Glomerular endothelial cell (primary cell): ENCODE measurements at places on chromosomes 12 and 14. TPM values are rescaled to one million over a fixed set of nuclear protein-coding genes. Genes with fewer than 3 reads are reported as not detected.

- DNase-seq: no peak
Observed at GRCh38 chr12:115949675-115950074, 327.8 kb downstream of the MED13L start.

SCN8A gene
- 2.0 and 7.1 TPM in 2 replicates for total RNA-seq

DNA sequence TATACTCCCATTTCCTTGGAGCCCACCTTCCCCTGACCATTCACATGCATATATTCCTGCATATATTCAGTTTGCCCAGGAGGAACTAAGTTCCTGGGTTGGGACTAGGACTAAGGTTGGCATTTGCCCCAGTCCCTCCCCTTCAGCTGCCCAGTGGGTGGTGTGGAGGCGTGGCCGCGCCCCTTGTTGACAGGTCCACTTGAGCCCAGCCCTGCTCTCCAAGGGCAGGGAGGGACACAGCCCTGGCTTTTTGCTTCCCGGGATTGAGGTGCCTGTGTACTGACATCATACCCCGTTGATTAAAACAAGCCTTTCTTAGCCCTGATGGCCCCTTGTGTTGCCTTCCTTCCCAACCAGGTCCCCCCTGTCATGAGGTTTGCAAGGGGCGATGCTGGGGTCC lies 7.3 kb downstream of the ERBB3 start:
- DNase-seq: no peak

DNA sequence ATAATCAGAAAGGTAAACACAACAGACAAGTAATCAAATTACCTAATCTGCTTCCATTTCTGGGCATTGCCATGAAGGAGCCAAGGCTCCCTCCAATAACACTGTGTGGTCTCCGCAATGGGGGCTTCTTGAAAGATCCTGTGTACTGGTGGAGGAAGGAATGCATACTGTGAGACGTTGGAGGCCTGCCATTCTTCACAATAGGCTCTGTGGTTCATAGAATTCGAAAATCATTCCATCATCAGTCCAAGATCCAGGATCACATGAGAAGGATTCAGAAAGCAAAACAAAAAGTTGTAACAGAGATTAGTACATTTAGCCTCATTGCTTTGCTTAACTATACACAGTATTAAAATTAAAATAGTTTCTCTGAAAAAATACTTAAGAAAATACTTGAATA lies 76.3 kb downstream of the CDK17 start:
- no peak for DNase-seq

DPPA3 gene
- not detected in 2 replicates for total RNA-seq

- DNase-seq: no peak
Observed at GRCh38 chr12:56321027-56321426, 5.2 kb upstream of the CNPY2 start.

DNA sequence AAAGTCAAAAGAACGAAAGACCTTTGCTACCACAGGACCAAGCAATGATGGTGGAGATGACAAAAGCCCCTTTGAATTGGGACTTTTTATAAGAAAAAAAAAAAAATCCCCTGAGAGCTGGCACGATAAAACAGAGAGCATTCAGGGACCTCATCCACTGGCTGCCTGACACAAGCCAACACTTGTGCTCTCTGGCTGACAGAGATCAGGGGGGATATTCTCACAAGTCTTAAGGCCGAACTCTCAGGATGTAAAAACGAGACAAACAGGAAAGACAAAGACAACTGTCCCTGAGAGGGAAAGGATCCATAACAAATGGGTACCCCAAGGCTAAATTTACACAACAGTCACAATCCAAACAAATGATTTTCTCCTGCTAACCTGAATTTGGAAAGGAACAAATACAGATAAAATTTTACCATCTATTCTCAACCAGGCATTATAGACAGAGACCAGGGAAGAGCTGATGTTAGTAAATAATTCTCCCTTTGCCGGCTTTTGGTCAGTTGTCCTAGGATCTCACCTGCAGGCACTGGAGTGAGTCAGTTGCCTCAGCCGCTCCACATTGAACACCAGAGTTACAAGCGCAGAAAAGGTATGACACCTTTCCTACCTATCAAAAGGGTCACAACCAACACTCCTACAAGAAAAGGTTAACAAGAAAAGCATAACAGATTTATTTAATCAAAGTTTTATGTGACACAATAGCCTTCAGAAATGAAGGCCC lies 37.9 kb upstream of the GARIN6 start:
- DNase-seq: no peak
